GM04504 (cell line): ENCODE measurements at places on chromosomes 16 and 17.
A peak's percentile ranks its signal among the peaks of the same experiment; 100 is the strongest.

- DNase-seq, result no peak
These were observed 31.5 kb downstream of the SALL1 start for GRCh38 chr16:51119556-51119955.

DNA sequence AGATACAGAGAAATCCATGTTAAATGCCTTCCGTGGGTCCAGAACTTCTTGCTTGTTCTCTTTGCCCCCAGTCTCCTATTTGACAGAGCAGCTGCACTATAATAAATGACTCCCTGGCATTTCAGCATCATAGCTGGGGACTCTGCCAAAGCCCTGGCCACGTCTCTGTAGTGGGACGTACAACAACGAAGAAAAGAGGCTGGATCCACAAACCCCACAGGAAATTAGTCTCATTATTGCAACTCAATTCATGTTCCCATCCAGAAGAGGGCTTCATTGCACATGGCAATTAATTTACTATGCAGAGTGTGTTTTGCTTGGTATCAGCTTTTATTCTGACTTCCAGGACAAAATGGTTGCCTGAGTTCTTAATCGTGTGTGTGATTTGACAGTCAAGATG lies 121.3 kb downstream of the CDH13 start:
- peak; percentile 51 for DNase-seq

DNA sequence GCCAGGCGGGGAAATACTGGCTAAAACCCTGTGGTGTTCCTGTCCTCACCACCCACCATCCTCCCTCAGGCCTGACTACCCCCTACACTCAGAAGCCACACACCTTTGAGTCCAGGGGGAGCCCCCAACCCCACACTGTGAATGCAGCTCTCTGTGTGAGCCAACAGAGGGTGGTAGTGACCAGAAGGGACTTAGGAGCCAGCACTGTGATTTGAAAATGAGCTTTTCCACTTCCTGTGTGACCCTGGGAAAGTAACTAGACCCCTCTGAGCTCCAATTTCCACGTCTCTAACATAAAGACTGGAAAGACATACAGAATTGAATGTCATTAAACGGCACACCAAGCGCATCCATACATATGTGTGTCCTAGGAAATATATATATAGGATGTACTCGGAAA lies 58.7 kb downstream of the SDK2 start:
- DNase-seq, result no peak

DNA sequence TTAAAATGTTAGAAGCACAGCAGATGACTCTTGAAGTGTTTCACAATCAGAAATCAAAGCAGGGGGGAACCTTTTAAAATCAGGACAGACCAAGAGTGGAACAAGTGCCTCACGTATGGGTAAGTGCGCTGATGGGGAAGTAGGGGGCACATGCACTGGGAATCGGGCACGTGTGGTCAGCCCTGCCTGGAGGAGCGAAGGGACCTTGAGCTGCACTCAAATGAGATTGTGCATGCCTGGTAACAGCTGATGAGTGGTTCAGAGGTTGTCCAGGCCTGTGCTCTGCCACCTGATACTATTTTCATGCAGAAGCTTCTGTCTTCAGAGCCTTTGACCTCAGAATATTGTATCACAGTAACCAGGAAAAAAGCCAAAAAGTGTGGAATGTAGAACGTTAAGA lies 13.7 kb upstream of the XYLT2 start:
- no peak for DNase-seq

DNA sequence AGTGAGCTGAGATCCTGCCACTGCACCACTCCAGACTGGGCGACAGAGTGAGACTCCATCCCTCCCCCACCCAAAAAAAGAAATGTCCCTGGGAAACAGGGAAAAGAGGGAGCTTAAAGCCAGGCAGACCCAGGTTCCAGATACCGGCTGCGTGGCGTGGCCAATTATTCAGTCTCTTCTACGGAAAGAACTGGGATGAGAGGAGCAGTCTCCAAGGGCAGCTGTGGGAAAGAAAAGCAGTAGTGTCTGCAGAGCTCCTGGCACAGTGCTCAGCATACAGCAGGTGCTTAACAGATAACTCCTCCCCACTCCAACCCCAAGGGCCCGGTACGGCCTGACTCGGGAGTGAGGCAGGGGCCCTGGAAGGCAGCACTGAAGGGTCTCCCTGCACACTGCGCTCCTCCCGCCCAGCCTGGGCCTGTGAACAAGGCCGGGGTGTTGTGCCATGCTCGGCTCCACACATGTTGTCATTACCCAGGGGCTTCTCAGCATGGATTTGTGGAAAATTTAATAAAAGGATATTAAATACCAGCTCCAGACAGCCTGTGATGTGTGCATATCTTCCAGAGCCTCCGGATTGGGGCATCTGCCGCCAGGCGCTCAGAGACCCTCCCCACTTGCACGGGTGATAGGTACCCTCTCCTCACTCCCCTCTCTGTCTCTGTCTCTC lies 17.6 kb upstream of the SPPL2C start:
- no peak for DNase-seq

DNA sequence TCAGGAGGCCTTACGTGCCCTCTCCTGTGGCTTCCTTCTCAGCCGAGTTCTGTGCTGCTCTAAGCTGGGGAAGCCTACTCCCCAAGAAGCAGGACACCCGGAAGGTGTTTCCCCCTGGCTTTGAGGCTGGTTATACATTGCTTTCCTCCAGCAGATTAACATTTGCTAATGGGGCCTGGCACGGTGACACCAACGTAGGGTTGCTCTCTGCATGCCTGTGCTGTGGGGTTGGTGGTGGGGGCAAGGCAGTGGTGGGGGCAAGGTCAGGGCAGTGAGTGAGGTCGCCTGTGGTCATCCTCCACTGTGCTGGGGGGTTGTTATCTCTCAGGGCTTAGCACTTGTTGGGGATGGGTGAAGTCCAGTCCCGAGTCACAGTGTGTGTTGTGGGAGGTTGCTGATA lies 4.2 kb downstream of the USP6 start:
- no peak for DNase-seq

DNA sequence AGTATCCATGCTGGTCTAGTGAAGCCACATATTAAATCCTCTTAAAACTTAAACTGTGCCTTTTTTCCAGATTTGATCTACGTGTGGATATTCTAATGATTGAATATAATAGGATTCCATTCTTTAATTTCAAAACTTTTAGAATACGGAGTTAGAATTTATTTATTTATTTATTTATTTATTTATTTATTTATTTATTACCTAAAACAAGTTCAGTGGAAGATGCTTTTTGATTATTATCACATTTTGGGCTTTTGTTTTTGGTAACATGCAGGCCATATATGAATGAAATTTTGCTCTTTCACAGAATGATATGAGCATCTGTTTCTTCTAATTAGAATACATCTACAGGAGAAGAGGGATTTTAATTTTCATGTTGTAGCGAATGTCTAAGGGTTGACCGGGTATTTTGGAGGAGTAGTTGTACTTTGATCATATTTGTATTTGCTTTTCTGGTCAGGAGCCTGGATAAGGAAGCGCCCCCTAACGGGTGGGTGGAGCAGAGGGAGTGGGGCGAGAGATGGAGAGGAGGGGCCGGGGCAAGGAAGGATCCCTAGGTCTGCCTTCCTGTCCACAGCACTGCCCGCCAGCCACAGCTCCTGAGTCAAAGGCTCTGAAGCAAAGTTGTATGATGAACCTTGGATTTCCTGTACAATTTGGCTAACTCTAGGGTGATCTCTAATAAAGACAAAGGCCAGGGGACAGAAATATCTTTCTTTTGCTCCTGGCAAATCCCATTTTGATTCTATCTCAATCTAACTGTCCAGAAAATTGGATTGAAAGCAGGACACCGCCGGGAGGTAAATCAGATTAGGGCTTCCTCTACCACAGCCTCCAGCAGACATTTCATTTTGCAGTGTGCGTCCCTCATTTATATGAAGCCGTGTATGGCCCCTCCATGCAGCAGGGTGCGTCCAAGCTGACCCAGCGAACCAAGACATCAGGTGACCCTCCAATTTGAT lies 149.1 kb downstream of the PRKCA start:
- no peak for DNase-seq

- DNase-seq, result peak; percentile 23
These were observed 17.3 kb downstream of the MPHOSPH6 start for GRCh38 chr16:82152641-82153112.

GRCh38 chr17:42180411-42180921 lies 476 bp downstream of the KCNH4 start:
- no peak for DNase-seq

GRCh38 chr17:31857920-31858641 lies 963 bp downstream of the COPRS start:
- DNase-seq, result no peak

GRCh38 chr16:66925322-66925840 lies at the start of gene RRAD:
Gene RRAD (minus strand): TSS chr16:66925535. CDS start chr16:66925179, 356 bp downstream.
- DNase-seq, result no peak

DNA sequence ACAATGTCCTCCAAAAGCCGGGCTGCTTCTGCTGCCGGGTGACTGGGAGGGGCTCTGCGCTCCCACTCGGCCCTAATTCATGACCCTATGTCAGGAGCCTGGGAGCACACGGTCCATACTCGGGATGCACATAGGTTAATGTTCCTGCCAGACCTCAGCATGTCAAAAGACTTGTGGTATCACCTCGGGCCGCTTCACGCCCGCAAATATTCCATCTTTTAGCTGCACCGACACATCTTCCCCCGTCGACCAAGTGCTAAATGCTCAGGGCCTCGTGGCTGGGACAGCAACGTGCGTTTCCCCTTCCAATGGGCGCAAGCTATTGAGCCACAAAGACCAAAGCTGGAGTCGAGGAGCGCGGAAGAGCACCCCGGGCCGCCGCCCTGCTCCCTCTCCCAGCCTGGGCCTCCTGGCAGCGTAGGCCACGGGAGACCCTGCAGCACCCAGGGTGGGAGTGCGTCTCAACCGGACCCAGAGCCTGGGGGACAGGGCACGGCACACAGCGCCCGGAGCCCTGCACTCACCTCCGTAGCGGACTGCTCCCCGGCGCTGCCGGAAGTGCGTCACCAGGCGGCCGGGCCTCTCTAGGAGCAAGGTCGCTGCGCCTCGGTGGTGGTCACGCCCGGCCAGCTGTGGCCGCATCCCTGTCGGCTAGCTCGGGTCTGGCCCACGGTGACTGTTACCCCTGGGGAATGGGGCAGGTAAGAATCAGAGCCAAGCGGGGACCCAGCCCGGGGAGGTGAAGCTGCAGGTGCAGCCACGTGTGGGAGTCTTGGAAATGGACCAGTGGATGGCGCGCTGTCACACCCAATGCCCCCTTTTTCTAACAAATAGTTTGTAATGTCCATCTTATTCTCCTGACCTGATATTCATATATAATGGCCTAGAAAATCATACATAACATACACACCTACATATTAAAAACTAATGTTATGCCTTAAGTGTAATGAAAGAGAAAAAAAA lies at the start of gene ZNF23:
TSS of gene ZNF23 (minus strand) at position 562 of the 963 bp plus-strand sequence. CDS start 5,451 bp downstream, outside the sequence.
- DNase-seq, result peak; percentile 55

GRCh38 chr17:6570731-6571451 lies 14.5 kb upstream of the PITPNM3 start:
- no peak for DNase-seq

GRCh38 chr17:6232732-6233101 lies 162.5 kb downstream of the WSCD1 start:
- DNase-seq, result no peak

DNA sequence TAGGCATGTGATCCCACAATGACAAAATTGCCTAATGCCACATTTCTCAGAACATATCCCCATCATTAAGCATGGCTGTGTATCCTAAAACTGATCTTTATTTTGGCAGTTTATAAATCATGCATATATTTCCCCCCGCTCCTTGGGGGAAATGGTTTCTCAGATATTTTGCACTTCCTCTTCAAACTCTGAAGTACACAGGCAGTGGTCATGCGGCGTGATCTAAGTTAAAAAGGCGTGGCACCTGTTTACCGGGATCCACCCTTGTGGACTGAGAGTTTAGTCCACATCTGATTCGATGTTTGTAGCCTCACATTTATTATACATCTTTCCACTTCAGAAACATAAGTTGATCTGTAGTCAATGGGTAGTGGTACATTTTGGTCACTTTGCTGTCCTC lies 51.4 kb downstream of the USP10 start:
- no peak for DNase-seq

DNA sequence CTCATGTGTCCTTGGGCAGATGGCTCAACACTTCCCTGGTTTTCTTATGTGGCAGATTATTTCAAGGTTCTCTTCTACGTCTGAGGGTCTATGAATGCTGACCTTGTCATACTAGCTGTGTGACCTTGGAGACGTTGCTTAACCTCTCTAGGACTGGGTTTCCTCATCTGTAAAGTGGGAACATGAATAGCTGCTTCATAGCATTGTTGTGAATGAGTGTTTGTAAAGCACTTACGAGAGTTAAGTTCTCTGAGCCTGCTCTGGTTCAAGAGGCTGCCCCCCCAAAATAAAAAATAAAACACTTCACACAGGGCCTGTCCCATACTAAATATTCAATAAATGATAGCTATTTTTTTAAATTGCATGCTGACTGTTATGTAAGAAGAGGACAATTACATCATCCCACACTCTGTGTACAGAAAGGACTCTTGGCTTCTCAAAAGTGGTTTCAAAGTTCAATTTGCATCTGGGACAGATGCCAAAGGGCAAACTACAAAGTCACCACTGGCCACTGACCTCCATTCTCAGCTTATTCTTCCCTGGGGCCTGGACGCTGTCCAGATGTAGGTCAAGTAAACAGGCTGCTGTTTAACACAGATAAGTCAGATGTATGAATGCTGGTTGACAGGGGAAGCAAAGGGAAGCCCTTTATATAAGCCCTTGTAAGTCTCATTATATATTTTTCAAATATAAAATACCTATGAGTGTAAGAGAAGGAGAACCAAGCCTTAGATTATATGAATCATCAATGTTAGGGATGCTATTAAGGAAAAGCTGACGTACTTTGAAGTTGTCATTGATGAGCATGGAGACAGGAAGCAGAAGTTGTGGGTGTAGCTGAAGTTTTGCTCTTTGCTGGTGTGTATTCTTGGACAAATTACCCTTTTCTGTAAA lies 15.4 kb upstream of the NDEL1 start:
- peak; percentile 28 for DNase-seq

DNA sequence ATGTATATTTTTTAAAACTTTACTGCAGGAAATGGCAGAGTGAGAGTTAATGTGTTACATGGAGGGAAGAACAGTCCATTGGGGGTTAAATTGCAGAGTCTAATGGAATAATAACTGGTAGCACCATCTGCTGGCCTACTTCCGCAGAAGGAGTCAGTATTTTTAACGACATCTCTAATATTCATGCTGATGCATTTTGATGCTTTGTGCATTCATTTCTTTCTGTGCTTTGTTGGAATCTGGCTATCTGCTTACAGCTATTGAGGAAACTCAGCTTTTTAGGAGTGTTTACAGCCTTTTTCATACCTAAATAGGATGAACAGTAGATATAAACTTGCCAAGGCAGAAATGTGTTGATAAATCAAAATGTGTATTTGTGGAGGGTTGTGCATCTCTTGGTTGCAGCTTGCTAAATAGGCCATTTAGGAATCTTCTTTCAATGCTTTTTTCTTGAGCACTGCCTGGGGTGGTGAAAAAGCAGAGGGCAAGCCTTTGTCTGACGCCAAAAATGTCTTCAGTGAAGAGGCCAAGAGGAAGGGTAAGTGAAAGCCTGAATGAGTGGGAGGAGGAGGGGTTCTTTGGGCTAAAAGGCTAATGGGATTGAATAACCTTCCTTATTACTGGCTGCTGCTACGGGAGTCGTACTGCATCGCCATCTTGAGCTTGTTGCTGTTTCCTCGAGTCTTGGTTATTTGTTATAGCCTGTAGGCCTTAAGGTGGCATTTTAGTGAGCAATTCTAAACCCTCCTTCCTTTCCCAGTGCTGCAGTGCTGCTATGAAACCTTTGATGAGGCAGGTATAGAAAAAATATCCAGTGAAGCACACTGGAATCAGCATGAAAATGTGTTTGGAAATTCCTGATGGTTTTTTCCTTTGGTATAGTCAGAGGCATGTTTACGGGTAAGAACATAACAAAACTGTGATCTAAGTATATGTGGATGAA lies 153.3 kb downstream of the CHD9 start:
- peak; percentile 48 for DNase-seq
